ENCODE measurements at places on chromosomes 13 and 19. TPM values are rescaled to one million over a fixed set of nuclear protein-coding genes. Genes with fewer than 3 reads are reported as not detected.

OR7D2 gene
- not detected for total RNA-seq

SHISA2 gene
- total RNA-seq: 6.0 TPM

FFAR3 gene
- not detected for total RNA-seq

URAD gene
- total RNA-seq: not detected

GPR108 gene
- total RNA-seq: 77.9 TPM

SMAD9 gene
- 20.0 TPM for total RNA-seq

CAB39L gene
- 24.7 TPM for total RNA-seq

CRLF1 gene
- total RNA-seq: 0.69 TPM

PDE4C gene
- total RNA-seq: 1.7 TPM

MYH14 gene
- 22.1 TPM for total RNA-seq

ELSPBP1 gene
- not detected for total RNA-seq
